ENCODE measurements at places on chromosomes 1 and 21.

DNA sequence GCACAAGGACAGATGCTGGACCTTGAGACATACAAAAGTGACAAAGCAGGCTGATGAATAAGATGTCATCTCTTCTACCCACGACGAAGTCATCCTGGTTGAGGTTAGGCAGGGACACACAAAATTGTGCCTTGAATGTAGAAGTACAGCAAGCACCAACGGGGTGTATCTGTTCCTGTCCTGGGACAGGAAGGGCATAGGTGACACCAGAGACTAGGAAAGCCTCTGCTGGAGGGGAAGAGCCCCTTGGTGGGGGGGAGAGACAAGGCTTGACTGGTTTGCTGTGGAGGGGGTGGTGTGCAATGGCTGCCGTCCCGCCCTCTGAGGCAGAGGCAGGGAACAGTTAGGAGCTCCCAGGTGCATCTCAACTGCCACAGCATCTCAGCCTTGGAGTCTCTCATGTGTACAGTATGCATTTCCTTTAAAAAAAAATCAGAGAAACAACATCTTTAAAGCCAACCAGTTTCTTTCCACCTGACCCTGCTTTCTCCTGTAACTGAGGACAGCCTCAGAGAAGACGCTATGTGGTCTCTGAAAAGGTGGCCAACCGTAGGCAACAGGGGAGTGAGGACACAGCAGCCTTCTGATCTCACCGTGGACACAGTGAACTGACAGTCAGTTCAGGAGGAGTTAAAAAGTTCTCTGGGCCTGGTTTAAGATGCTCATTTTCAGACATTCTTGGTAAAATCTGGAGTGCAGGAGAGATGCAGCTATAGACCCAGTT, 17.7 kb upstream of the GFI1 start:
- no peak for DNase-seq

GRCh38 chr1:235342039-235342438, 13.7 kb downstream of the GGPS1 start:
- DNase-seq: no peak

GRCh38 chr1:47995306-47996050, 1.7 kb downstream of the TRABD2B start:
- no peak for DNase-seq

- no peak for DNase-seq
These were observed 119.2 kb downstream of the SMYD2 start for GRCh38 chr1:214400131-214400530.

GRCh38 chr1:65022216-65022615, 55.9 kb upstream of the JAK1 start:
- DNase-seq: no peak
